ENCODE measurements at places on chromosomes 2 and 18.

- DNase-seq, result no peak
Measured at GRCh38 chr18:61975526-61976326, 82.9 kb upstream of the RNF152 start.

- DNase-seq, result no peak
Measured at GRCh38 chr18:59768409-59768808, 71.2 kb upstream of the CCBE1 start.

- no peak for DNase-seq
Measured at GRCh38 chr2:181371782-181372645, 85.2 kb upstream of the ITGA4 start.

- DNase-seq, result no peak
Measured at GRCh38 chr2:75719616-75720015, 8.9 kb upstream of the GCFC2 start.

- no peak for DNase-seq
Measured at GRCh38 chr2:24857746-24858145, 62.3 kb downstream of the ADCY3 start.

DNA sequence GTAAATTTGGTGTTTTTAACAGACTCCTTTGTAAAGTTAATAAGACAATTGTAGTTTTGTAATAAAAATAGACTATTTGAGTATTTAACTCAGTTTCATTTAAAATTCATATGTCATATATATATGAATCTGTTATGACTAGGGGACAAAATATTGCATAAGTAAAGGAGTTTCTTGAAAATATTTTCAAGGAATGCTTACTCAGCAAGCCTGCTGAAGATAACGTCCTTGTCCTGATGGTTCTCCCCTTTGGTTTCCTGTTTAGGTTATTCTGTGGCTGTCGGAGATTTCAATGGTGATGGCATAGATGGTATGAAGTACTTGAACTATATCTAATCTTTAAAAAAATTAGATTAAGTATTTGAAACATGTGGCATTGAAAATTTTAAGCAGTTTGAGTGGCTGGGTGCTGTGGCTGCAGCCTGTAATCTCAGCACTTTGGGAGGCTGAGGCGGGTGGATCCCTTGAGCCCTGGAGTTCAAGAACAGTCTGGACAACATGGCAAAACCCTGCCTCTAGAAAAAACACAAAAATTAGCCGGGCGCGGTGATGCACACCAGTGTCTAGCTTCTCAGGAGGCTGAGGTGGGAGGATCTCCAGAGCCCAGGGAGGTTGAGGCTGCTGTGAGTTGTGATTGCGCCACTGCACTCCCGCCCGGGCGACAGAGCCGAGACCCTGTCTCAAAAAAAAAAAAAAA, 47.1 kb downstream of the ITGAV start:
- DNase-seq, result no peak

- no peak for DNase-seq
Measured at GRCh38 chr18:65988386-65988785, 237.6 kb downstream of the CDH7 start.

DNA sequence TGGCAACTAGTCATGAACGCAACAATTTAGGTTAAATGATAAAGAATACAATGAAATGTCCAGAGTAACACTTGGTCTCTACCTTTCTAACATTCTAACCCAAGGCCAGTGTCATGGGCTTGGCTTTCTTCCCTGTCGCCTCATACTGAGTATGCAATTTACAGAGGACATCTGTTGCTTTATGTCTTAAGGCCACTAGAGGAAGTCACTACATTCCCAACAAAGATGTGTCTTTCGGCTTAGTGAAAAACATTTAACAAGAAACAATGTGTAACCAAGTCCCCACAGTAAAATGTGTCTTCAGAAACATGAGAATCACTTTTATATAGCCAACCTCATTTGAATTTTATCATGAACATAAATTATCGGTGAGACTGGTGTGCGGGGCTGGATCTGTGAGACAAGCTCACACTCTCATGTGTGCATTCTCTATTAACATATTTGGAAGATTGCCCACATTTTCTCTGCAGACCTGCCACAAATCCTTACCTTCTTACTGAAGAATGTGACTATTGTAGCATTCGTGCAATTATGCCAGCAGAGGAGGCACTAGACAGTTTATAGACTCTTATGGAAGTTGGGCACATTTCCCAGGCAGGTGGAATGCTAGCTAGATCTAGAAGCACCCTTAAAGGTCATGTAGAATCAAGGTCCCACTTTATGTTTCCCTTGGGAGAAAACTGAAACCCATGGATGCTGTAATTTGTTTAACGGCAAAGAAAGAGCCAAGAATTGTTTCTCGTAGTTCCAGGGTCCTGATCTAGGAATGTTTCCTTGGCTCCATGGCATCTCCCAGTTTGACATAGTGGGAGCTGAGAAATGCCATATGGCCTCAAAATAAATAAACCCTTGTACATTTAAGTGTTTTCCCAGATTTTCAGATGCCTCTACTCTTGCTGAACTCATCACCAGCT, 101.8 kb downstream of the CD226 start:
- DNase-seq, result no peak

DNA sequence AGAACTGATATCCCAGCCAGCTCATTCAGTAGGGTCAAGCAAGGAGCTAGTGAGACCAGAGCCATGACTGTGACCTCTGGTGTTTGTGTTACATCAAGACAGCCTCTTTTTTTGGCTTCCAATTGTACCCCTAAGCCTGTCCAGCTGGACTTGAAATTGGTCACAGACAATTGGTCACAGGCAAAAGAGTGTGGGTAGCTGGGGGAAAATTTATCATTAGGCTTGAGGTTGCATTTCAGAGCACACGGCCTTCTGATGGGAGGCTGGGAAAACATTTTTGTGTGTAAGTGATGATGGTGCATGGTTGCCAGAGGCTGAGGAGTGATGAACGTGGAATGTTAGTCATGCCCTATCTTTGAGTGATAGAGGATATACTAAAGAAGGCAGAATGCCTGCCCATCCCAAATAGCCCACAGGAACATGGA, 285.1 kb upstream of the SLC14A2 start:
- DNase-seq, result no peak

GRCh38 chr2:43220760-43221123, 5.7 kb downstream of the ZFP36L2 start:
- no peak for DNase-seq

DNA sequence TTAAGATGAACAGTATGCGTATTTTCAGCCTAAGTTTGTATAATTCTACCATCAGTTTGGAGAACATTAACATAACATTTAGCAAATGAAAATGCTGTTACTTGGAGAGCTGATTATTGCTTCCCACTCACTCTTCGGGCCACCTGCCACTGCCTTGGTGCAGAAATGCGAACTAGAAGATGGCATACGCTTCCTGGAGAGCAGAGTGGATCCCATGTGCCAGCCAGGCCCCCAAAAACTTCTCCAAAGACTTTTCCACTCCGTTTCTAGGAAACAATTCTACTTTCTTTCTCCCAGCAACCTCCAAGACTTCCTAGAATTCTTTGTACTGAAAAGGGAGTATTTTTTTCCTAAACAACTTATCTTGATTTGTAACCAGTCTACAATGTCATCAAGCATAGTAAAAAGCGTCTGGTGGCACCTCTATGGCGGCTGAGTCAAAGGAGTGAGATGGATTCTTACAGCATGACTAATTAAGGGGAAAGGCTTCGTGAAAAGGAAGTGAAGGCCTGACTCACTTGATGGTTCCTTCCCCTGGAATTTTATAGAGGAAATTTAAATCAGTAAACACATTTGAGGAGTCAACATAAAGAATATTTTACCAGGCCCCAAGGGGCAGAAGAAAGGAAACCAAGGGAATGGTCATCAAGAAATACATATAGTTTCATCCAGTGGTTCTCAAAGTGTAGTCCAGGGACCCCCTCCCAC, 36.6 kb downstream of the FEZ2 start:
- DNase-seq, result no peak

GRCh38 chr2:172285760-172286159, 141.6 kb upstream of the ITGA6 start:
- DNase-seq, result no peak

DNA sequence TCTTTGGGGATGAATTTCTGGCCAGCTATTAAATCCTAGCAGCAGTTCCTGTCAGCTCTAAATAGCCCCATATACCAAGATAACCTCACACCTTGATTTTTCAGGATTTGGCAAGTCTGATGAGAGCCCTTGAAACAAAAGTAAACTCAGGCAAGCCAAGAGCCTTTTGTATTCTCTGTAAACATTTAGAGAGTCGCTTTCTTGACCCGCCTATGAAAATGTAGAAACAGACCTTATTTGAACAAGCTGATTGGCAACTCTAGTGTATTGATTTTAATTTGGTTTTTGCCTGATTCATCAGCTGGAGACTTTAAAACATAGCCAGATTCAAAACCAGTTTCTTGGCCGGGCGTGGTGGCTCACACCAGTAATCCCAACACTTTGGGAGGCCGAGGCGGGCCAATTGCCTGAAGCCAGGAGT, 43.4 kb downstream of the CABLES1 start:
- DNase-seq, result no peak

GRCh38 chr18:46398625-46399024, 258.4 kb downstream of the LOXHD1 start:
- no peak for DNase-seq

DNA sequence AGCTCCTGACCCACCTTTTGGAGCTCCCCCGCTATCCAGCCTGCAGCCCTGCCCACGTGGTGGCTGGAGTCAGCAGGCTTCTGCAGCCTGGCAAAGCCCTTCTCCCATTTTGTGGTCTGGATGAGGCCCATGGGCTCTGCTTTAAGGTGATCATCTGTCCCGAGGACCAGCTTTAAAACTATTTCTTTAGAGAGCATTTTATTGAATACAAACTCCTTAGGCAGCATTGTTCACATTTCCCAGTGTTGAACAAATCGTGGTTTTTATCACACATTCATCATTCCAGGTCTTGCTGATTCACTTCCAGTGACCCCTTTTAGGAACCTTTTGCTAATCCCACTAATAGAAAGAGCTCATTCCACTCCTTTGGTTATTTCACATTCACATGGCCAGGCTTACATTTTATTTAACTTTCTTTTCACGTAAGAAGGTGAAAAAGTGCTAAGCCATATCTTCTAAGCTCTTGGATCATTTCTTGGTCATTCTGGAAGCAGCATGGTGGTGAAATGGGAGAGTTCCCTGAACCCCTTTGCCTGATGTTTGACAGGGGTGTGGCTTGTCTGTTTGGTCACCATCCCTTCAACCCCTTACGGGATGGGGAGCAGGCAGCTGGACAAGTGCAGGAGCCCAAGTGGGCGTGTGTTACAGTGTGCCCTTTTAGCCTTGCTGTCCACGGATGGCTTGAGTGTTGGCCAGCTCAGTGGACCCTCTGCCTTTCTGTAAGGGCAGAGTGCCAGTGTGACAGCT, 80.4 kb upstream of the RAPGEF4 start:
- DNase-seq, result no peak

- DNase-seq, result no peak
Measured at GRCh38 chr2:10397297-10397875, 50.7 kb downstream of the ODC1 start.

- DNase-seq, result no peak
Measured at GRCh38 chr2:60070196-60070595, 483.3 kb downstream of the BCL11A start.

- DNase-seq, result no peak
Measured at GRCh38 chr18:68494802-68495581, 219.9 kb downstream of the TMX3 start.

DNA sequence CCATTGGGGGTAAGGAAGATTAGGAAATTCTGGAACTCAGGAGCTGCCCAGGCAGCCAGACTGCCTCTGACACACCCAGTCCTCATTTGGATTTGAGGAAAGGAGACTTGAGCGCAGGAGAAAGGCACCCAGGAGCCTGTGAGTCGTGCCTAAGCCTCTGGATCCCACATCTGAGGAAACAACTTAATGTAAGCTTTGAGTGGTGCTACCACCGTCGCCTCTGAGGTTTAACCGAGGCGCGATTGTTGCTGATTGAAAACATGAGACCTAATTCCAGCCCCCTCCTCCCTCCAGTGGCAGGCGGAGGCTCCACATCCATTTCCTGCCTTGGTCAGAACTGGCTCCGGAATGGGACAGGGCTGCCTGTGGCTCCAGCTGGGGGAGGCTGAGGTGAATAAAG, 176.7 kb upstream of the PKDCC start:
- DNase-seq, result no peak

GRCh38 chr2:112256654-112257053, 1.8 kb upstream of the ZC3H8 start:
- peak; percentile 7 for DNase-seq

- no peak for DNase-seq
Measured at GRCh38 chr18:36460324-36460850, 162.9 kb downstream of the FHOD3 start.

DNA sequence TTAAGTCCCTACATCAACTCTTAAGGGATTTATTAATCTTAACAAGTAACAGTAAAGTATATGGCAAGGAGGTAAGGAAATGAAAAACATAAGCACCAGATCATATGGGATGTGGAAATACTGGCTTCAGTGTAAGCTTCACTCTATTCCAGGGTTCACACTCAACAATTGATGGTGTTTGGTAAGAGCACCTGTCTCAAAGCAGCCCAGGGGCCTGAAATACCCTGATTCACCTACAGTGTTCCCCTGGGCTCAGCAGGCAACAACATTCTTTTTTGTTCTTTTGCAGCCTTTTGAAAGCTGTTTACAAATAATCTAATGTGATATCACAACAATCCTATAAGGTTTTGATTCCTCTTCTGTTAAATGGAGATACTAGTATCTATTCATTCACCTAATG, 1.2 kb upstream of the MLPH start:
- DNase-seq, result no peak

GRCh38 chr2:203328760-203329540, 756 bp downstream of the ABI2 start:
- peak; percentile 25 for DNase-seq

DNA sequence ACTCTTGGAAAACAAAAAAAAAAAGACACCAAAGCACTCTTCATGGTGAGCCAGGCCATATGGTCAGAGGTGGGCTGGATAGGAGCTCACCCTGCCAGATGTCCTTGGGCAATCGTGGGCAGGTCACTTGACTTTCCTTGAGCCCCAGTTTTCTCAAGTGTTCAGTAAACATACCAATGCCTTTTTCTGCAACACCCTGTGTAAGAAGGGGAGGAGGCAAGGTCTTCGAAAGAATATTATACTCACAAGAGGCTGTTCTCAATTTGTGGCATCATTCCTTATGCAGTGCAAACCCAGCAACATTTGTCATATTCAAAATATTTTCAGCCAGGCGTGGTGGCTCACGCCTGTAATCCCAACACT, 22.9 kb upstream of the TMEM87B start:
- DNase-seq, result no peak

- DNase-seq, result no peak
Measured at GRCh38 chr2:184551626-184552025, 46.7 kb upstream of the ZNF804A start.

GRCh38 chr2:38073211-38074057, 2.5 kb downstream of the CYP1B1 start:
- DNase-seq, result no peak

- no peak for DNase-seq
Measured at GRCh38 chr18:57984490-57985115, 59.4 kb upstream of the NEDD4L start.

DNA sequence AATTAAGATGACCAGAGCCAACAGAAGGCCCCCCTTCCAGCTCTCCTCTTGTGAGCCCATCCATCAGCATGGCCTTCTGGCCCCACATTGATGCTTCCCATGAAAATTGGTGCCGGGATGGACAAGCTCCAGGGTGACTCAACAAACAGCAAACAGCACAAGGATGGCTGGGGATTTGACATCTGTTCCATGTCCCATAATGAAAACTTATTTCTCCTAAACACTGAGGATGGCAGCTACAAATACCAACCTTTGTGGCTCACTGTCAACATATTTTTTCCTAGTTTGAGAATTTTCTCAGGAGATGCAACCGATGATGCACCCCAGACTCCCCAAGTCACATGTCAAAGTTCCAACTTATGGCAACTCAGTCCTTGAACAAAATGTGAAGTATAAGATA, 169.6 kb upstream of the SIX2 start:
- DNase-seq, result no peak

Measured in AML-193 (cell line).